ENCODE measurements at places on chromosomes 1 and 21. TPM values are rescaled to one million over a fixed set of nuclear protein-coding genes. Genes with fewer than 3 reads are reported as not detected.

The PKNOX1 gene
- total RNA-seq: 27.4 TPM

The OR6N1 gene
- total RNA-seq: not detected

The SNIP1 gene
- 15.4 TPM for total RNA-seq

The CFHR1 gene
- not detected for total RNA-seq

The AIRE gene
- total RNA-seq: 0.70 TPM

The BCAR3 gene
- total RNA-seq: 21.5 TPM
